ENCODE measurements at places on chromosomes 13 and 19.

DNA sequence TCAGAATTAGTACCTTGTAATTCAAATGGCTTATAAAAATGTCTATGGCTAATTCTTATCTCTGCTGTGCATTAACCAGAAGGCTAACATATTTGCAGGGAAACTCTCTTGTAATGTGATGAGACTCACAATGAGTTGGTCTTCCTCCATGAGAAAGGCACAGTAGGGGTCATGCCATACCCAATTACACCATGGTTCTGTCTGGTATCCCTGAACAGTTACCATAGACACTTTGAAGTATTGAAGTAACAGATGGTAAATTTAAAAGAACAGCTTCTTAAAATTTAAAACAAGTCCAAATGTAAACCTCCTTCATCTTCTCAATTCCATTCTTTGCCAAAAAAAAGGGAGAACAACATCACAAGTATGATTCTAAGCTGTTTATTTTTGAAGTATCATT, 22.6 kb upstream of the SLAIN1 start:
- no peak for DNase-seq

GRCh38 chr19:3611841-3612240, 5.2 kb upstream of the TBXA2R start:
- DNase-seq, result no peak

GRCh38 chr13:92984151-92984550, 242.5 kb upstream of the GPC6 start:
- peak; percentile 52 for DNase-seq

GRCh38 chr13:29958476-29958875, 108.1 kb upstream of the UBL3 start:
- DNase-seq, result no peak

GRCh38 chr13:112342841-112343361, 33.3 kb upstream of the SPACA7 start:
- no peak for DNase-seq

DNA sequence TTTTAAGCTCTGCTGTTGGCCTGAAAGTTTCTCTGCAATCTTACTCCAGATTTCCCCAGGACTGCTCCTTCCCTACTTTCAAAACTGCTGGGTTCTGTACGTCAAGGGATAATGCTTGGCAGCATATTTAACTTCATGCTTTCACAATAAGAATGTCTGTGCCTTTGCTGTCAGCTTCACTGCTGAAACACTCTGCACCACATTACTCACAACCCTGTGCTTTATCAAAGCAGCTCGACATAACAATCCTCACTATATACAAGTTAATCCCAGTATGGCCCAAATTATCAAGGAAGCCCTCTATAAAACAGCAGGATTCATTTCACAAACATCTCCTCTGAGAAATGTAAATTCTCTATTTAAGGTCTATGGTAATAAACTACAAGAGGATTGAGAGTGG, 17.5 kb downstream of the LATS2 start:
- peak; percentile 83 for DNase-seq

GRCh38 chr19:17865364-17866311, 5.9 kb downstream of the RPL18A start:
- DNase-seq, result no peak

DNA sequence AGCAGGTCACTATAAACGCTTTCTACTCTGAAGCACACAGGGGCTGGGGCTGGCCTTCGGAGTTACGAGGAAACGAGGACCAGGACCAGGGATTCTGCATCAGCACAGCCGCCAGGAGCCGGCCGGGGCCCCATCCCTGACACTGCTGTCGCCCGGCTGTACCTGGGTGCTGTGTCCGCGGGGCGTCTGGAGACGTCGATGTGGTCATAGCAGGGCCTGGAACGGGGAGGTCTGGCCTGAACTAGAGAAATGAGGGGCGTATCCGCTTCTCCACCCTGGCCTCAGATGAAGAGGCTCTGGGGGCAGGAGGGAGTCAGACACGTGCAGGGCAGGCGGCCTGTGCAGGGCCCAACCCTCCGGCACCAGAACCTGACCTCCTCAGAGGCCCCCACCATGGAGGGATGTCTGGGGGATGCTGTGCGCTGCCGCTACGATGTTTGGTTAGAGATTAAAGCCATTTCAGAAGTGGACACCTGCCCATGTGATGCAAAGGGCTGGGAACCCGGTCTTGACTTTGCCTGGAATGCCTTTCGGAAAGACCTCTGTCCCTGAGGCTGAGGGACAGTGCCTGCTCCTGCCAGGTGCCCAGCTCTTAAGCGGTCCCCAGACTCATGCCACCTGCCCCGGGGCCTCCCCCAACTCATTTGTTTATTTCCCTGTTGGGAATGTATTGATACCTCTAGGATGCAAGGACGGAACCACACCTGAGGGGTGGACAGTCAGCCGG, 21.4 kb downstream of the GAS6 start:
- DNase-seq, result no peak

DNA sequence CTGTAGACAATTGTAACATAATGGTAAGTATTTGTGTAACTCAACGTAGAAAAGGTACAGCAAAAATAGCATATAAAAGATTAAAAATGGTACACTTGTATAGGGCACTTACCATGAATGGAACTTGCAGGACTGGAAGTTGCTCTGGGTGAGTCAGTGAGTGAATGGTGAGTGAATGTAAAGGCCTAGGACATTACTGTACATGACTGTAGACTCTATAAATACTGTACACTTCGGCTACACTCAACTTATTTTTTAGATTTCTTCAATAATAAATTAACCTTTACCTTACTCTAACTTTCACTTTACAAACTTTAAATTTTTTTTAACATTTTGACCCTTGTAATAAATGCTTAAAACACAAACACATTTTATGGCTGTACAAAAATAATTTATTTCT, 72.1 kb upstream of the FAM216B start:
- DNase-seq, result no peak

DNA sequence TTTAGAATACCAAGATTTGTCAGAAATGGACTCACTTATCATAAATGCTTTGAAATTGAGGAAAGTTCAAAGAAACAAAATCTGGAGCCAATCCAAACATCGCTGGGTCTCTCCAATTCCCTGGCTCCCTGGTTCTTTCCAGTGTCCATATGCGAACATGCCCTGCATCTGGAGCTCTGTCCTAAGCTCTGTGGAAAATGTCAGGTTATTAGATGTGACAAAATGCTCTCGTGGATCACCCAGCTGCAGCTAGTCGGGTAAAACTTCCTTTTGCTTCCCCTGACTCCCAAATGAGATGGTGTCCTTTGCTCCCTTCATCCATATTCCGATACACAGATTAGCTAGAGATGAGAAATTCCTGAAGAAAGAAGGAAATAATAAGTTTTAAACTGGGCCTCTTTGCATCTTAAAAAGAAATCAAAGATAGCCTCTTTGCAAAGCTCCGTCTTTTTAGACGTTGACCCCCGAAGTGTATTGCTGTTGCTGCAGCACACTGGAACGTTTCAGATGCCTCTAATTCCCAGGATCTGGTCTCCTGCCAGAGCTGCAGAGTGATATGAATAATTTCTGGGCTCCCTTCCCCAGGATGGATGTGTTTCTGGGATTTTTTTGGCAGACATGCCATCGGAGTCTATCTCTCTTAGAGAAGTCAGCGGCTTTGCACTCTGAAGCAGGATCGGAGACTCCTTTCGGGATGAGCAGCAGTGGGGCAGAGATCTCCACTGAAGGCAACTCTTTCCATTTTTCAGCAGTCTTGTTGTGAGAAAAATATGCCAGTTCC, 102.9 kb downstream of the TEX26 start:
- DNase-seq, result peak; percentile 33

- peak; percentile 95 for DNase-seq
Observed at GRCh38 chr13:29654843-29655547, 59.5 kb upstream of the SLC7A1 start.

- DNase-seq, result no peak
Observed at GRCh38 chr19:5132206-5132560, 163.3 kb downstream of the KDM4B start.

- peak; percentile 18 for DNase-seq
Observed at GRCh38 chr13:32314271-32315237, 609 bp downstream of the ZAR1L start.

DNA sequence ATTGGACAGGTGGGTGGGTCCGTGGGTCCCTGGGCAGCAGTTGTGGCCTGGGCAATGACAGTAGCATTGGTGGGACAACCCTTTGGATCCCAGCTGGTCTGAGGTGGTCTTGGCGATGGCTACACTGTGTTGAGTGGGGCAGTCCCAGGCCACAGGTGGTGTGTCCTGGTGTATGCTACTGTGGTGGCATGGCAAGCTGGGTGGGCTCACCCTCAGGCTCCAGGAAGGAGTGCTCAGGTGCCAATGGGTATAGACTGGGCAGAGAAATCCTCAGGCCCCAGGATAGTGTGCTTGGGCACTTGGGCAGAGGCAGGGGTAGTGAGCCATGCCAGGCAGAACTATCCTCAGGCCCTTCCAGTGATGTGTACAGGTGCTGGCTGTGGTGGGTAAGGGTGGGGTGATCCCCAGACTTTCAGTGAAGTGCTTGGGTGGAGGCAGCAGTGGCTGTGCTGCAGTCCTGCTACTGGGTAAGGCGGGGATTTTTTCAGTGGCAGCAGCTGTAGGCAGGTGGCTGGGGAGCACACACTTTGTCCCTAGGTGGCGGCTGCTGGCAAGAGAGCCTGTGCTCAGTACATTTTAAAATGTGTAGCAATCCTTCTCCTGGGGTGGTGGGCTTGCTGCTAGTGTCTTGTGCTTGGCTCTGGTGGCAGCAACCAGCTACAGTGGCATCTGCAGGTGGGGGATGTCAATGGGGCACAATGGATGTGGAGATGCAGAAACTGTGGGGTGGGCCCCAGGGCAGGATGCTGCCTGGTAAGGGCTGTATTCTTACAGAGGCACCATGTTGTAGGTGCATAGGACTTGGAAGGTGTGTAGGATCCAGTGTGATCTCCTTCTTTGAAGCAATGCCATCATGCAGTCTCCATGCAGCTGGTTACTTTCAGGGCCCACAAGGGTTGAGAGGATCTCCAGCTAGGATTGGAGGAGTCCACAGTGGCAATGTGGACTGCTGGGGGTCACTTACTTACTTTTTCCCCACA, 64.9 kb downstream of the DNAJC3 start:
- DNase-seq, result no peak

- DNase-seq, result no peak
Observed at GRCh38 chr13:103062079-103062478, 4.1 kb downstream of the SLC10A2 start.

DNA sequence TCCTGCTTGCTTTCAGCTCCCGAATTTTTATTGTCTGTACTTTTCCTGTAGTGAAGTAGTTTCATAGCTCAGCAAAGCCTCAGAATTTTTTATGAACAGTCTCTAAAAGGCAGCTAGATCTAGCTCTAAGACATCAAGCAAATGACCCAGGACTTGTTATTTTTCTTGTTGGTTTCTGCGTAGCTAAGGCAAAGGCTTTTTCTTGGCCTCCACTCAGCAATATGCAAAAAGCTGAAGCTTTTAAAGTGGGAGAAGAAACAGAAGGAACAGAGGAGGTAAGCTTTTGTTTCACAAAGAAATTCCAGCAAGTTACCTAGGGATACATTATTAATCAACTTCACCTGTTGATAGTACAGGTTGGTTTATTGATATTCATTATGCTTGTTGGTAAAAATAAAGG, 235.9 kb downstream of the PCDH20 start:
- no peak for DNase-seq

DNA sequence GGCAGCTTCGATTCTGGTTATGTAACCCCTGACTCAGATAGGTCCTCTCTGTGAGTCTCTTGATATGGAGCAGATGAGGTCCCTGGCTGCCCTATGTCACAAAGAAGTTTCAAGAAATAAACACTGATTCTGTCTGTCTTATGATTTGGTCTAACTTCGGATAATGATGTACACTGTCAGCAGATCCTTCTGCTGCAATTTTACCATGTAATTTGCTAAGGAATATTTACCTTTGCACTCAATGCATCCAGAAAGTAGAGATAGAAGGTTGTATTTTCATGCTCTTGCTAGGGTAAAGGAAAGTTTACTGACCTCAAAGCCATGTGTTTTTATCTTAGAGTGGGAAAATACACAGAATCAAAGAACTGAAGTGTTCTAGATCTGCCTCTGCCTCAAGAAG, 98.2 kb downstream of the KLF5 start:
- no peak for DNase-seq

DNA sequence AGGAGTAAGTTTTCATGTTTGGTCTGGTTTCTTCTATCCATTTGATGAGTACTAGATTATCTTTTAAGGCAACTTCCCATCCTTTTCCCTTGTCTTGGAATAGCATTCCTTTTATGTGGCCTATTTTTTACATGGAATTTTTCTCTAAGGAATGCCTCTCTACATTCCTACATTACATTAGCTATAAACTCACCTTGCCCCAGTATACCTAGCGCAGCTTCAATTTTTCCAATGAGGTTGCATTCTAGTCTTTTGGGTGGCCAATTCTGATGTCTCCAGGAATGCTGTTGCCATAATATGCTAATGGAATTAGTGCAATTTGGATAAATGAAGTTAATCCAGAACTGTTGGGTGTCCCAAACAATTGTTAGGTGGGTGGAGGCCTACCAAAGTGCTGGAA, 33.8 kb downstream of the KBTBD6 start:
- no peak for DNase-seq

GRCh38 chr13:46874006-46874405, 22.8 kb downstream of the HTR2A start:
- no peak for DNase-seq

- no peak for DNase-seq
Observed at GRCh38 chr13:114259374-114259773, 22.0 kb upstream of the UPF3A start.

DNA sequence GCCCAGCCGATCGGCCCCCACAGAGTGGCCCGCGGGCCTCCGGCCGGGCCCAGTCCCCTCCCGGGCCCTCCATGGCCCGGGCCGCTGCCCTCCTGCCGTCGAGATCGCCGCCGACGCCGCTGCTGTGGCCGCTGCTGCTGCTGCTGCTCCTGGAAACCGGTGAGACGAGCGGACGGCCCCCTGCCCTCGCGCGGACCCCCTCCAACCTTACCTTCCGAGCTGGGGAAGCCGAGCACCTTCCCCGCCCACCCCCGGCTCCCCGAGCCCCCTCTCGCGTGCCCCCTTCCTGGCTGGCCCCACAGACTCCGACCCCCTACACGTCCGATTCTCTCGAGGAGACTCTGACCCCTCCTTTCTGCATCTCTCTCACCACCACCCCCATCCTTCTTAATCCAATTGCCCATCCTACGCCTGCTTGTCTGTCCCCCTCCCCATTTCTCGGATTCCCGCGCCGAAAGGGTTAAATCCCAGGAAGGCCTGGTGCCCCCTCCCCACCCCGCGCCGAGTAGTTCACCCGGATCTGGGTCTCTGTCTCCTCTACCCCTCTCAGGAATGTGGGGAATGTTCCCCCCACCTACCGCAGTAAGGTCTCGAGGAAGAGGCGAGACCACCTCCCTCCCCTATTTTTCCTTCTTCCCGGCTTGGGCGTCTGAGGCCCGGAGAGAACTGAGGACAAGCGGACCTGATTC, 502 bp downstream of the NECTIN2 start:
- DNase-seq, result peak; percentile 33

Measured in foreskin fibroblast (primary cell).